HT1080 (cell line): ENCODE measurements at places on chromosomes 11 and 22.

GRCh38 chr22:27107824-27108223, 450.4 kb downstream of the MIAT start:
- DNase-seq, result peak; percentile 89

GRCh38 chr11:116420030-116420429, 352.8 kb downstream of the BUD13 start:
- no peak for DNase-seq

DNA sequence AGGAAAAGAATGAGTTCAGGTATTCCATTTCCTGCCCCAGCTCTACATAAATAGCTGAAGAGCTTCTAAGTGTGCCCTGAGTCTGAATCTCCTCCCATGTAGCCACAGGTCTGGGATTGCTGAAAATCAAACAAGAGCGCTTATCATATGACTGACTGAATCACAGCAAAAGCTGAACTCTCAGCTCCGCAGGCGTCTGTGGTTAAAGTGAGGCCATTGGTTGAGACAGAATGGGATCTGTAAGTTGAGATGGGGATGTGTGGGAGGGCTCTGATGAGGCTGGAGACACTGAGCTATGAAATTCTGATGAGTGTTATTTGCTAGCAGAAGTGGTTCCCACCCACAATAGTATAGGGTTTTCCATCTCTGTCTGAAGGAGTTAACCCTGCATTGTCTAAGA, 637.0 kb downstream of the OPCML start:
- peak; percentile 90 for DNase-seq

GRCh38 chr11:134642206-134642605, 230.2 kb upstream of the B3GAT1 start:
- DNase-seq, result no peak

DNA sequence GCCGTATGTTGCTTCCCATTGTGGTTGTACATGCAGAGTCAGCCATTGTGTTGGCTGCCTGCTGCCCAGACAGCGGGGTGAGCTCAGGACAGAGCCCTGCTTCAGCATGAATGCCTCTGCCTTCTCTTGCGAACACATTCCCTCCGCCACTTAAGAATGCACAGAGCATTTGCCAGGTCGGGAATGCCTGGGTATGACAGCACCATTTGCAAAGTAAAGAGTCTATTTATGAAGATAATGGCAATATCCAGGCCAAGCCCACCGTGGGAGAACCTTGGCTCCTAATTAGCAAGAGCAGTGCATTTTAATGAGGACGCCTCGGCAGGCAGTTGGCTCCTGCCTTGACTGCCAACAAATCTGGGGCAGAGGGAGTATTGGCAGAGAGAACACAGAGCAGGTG, 62.5 kb upstream of the SORL1 start:
- DNase-seq, result no peak

DNA sequence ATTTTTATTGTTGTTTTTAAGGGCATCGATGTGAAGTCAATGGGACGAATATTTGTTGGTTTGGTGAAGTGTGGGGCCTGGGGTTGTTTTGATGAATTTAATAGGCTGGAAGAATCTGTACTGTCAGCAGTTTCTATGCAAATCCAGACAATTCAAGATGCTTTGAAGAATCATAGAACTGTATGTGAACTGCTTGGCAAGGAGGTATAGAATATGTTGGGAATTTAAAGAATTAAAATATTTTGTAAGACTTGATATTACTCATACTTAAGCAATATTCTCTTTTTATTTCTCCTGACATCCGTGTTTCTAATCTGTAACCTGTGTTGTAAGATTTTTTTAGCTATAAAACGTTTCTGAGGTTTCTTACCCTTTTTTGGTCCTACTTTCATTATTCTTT, 61.6 kb downstream of the DYNC2H1 start:
- no peak for DNase-seq

DNA sequence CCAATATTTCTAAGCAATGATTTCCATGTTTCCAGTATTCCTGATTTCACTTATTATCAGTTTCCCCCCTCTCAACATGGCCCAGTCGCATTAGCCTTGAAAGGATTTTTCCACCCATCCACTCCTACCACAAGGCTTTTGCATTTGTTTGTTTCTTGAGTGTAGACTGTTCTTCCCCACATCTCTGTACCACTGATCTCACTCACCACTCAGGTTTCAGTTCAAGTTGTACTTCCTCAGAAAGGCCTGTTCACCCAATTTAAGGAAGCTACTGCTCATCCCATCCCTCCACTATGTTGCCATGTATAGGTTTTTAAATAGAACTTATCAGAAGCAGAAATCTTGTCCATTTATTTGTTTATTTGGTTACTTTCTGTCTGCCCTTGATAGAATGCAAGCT, 472.3 kb downstream of the FAM181B start:
- DNase-seq, result no peak

GRCh38 chr22:22769434-22770279, 118.0 kb upstream of the IGLL5 start:
- DNase-seq, result no peak

- DNase-seq, result no peak
These were observed 702.9 kb downstream of the DLG2 start for GRCh38 chr11:84924154-84924692.

- no peak for DNase-seq
These were observed 54.3 kb downstream of the CD6 start for GRCh38 chr11:61025821-61026120.

GRCh38 chr11:12154871-12155668, 44.7 kb downstream of the MICAL2 start:
- no peak for DNase-seq

- no peak for DNase-seq
These were observed 558.4 kb downstream of the METTL15 start for GRCh38 chr11:28666632-28667031.
